Dorsolateral prefrontal cortex (tissue), 122 donors: ENCODE measurements at places on chromosomes 11 and 22. TPM values are rescaled to one million over a fixed set of nuclear protein-coding genes. Genes with fewer than 3 reads are reported as not detected.

GRCh38 chr22:45073064-45073463 is 63.3 kb upstream of the PHF21B start:
- DNase-seq, result no peak

DNA sequence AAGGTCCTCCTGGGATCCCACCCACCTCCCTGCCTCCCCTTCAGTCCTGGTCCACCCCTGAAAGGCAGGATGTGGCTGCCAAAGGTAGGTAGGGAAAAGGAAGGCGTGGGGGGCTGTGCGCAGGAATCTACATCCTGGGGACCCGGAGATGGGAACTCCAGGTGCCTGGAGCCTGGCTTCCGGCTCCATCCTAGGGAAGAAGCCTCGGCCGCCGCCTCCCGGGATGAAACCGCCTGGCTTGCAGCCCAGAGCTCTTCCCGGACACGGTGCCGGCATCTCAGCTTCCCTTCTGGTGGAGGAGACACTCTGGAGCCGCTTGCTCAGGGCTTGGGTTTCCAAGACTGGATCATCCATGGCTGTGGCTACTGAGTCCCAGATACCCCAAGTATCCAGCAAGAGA is 33.3 kb upstream of the PDGFB start:
- DNase-seq, result no peak

DNA sequence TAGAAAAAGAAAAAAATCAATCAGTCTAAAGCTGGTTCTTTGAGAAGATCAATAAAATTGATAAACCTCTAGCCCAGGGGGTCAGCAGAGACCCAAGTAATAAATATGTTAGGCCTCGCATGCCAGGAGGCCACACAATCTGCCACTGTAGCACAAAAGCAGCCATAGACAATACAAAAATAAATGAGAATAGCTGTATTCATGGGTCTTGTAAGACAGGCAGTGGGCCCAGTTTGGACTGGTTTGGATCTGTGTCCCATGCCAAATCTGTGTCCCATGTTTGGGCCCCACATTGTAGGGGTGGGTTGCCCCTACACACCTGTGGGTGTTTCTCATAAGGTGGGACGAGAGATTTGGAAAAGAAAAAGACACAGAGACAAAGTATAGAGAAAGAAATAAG is 6.6 kb upstream of the PLAAT4 start:
- peak; percentile 71 for DNase-seq

DNA sequence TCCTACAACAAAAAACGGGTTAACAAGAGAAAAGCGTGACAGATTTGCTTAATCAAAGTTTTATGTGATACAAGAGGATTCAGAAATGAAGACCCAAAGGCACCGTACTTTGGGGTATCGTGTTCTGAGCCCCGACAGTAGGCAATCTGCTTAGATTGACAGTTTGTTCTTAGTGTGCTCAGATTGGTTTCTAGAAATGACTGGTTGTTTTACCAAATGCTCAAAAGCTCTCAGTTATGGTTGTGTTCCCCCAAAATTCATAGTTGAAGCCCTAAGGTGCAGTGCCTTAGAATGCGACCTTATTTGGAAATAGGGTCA is 102.7 kb downstream of the RASSF10 start:
- no peak for DNase-seq

DNA sequence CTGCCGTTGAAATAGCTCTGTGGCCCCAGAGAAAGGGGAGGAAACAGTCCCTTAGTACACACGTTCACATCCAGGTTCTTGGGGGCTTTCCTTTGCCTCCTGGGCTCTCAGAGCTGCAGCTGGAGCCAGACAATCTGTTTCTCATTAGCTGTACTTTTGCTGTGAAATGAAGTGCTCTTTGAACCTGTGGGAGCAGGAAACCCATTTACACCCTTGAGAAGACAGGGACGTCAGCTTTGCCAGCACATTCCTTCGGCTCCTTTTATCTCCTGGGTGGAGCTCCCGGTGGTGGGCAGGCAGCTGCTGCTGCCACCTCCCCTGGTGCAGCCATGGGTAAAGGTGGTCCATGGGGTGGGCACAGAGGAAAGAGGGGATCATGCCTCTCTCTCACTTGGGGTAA is 80.6 kb upstream of the TIMP3 start:
- no peak for DNase-seq

- DNase-seq, result no peak
These were observed 88.1 kb downstream of the TP53I11 start for GRCh38 chr11:44862558-44863101.

- no peak for DNase-seq
These were observed 4.3 kb downstream of the KIRREL3 start for GRCh38 chr11:126996036-126996804.

GRCh38 chr11:92763336-92763735 is 206.1 kb upstream of the MTNR1B start:
- DNase-seq, result no peak

GRCh38 chr11:112127056-112127455 is 36.8 kb downstream of the IL18 start:
- DNase-seq, result no peak

DNA sequence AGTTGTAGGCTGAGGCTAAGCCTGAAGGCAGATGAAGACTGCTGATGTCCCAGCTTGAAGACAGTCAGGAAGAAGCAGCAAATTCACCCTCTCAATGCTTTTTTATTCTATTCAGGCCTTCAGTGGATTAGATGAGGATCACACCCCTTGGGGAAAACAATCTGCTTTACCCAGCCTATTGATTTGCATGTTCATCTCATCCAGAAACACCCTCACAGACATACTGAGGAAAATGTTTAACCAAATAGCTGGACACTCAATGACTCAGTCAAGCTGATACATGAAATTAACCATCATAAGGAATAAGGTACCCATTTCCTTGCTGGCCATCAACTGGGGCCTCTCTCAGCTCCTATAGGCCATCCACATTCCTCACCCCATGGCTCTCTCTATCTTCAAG is 549.9 kb upstream of the CCDC90B start:
- no peak for DNase-seq

DNA sequence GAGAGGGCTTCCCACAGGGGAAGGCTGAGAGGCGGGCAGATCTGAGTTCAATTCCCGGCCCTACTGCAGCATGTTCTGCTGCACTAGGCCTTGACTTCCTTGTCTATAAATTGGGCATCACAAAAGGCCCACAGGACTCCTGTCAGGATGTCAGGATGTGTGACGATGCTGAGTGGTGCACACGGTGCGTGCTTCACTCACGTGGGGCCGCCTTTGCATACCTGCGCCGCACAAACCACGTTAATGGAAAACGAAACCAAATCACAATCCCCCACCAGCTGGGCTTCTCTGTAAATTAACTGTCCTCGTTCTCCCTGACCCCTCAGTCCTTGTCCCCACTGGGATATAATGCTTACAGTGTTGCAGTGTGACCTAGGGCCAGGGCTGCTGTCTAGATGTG is 32.3 kb upstream of the TSPAN18 start:
- no peak for DNase-seq

DNA sequence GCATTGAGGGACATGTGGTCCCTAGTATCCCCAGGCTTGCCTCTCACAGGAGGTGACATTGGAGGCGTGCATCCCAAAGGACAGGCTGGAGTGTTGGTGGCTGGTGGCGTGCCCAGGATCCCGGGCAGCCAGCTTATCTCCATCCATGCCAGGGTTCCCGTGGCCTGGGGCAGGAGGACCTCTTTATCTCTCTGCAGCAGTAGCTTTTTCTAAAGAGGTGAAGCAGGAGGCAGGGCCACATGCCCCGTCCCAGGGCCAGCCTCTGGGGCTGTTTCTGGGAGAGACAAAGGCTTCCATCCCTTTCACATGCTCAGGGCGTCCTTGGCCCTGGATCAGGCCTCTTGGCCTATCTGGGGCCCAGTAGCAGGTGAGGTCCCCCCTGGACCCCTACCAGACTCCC is 19.7 kb downstream of the PARVG start:
- no peak for DNase-seq

DNA sequence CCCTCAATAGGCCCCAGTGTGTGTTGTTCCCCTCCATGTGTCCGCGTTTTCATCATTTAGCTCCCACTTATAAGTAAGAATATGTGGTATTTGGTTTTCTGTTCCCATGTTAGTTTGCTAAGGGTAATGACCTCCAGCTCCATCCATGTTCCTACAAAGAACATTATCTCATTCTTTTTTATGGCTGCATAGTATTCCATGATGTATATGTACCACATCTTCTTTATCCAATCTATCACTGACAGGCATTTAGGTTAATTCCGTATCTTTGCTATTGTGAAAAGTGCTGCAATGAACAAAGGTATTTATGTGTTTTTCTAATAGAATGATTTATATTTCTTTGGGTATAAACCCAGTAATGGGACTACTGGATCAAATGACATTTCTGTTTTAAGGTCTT is 42.1 kb downstream of the SLC36A4 start:
- DNase-seq, result no peak

GRCh38 chr22:36337365-36338130 is 50.2 kb downstream of the MYH9 start:
- no peak for DNase-seq

- no peak for DNase-seq
These were observed 84.1 kb downstream of the LARGE2 start for GRCh38 chr11:46006418-46007070.

DNA sequence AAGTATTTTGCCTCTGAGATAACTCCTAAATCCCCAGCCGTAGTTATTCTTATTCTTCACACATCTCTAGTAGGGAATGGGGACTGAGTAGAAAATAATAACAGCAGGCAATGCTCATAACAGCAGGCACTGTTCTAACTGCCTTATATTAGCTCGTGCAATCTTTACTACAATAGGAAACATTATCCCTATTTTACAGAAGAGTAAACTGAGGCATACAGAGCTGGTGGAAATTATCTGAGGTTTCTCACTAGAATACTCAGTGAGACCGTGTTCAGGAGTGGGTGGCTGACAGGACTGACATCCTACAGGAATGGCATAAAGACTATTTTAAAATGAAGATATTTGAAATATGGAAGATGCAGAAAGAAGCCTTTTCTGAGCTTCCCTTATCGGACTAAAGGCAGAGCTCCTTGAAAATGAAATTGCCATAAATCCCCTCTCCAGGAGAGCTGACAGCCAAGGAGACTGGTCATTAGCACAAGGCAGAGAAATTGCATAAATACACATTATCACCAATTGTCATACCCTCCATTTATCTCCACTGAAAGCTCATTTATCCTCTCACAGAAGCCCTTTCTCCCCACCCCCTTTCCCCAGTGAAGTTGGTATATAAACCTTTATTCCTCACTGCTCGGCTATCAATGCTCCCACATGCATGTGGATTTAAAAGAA is 93.9 kb downstream of the RASSF10 start:
- no peak for DNase-seq

DNA sequence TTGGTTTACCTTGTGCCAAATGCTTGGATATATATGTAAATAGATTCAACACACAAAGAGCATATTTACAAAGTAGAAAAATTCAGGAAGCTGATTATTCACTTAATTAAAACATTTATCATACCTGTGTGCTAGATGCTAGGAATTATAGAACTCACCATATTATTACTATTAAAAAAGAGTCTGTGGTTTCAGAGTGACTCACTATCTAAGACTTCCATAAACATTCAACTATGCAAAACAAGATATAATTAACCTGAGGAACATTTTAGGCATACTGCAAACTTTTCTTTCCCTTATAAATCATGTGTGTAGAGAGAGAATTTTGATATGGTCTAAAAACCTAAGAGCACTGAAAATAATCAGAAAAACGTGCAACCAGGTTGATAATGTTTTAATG is 27.3 kb downstream of the CTSC start:
- no peak for DNase-seq

DNA sequence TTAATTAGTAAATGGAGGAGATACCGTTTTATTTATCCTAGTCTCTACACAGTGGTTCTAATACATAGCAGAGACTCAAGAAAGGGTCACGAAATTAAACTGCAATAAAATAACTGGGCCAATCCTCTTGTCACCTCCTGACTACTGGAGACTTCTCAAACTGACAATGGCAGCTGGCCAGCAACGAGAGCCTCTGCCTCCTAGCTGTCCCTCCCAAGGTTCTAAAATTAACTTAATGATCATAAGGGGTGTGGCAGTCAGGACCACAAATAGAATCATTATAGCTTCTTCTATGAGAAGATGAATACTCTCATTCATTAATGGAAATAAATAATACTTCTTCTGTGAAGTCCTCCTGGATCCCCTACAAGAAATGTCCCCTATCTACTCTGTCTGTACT is 63.8 kb upstream of the APOA1 start:
- no peak for DNase-seq

MUC2 gene
- total RNA-seq, result not detected

RFPL2 gene
- 7.7 TPM for total RNA-seq

MAPK12 gene
- total RNA-seq, result 38.0 TPM

KDM4E gene
- not detected for total RNA-seq

ANO5 gene
- 26.0 TPM for total RNA-seq

ANKK1 gene
- total RNA-seq, result 0.62 TPM

UPK3A gene
- 0.76 TPM for total RNA-seq

ZP1 gene
- 0.86 TPM for total RNA-seq

MORC2 gene
- total RNA-seq, result 21.0 TPM

MYRF gene
- 30.6 TPM for total RNA-seq

YAP1 gene
- 25.5 TPM for total RNA-seq

TENM4 gene
- 68.1 TPM for total RNA-seq

OR5D18 gene
- total RNA-seq, result not detected

TMEM132A gene
- total RNA-seq, result 197 TPM

C11orf16 gene
- total RNA-seq, result not detected
